AG09319 (cell line): ENCODE measurements at places on chromosomes 12 and 14.

- DNase-seq = no peak
These were observed 103.5 kb downstream of the MED13L start for GRCh38 chr12:116174006-116174405.

DNA sequence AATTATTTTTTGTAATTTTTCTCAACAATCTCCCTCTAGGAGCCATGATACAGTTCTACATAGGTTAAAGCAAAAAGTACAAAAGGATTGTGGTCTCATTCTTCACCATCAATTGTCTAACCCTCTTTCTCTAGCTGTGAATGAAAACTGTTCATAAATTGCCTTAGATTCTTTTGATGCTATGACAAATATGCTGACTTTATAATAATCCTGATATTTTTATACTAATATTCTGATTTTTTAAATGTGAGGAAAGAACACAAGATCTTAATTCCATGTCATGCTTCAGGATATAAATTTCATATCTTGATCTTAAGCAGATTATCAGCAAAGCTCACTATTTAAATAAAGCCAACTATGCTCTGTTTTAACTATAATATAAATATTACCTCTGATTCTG, 75.4 kb downstream of the KIF21A start:
- no peak for DNase-seq

- DNase-seq = no peak
These were observed 94.9 kb downstream of the TXNDC16 start for GRCh38 chr14:52457411-52457810.

DNA sequence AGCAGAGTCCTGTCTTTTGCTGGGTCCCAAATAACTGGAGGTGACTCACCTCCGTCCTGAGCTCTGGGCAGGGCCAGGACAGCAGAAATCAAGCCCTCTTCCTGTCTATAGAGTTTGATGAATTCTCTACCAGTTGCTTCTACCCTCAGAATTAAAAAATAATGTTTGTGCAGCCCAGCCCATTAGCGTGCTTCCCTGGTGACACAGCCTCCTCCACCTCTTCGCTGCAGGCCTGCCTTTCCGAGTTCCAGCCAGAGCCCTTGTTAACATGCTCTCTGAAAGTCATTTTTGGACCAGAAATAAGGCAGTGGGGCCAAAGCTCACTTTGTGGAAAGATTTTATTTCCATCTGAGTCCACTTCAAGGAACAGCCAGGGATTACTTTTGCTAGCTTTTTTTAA, 94.0 kb downstream of the TBX5 start:
- no peak for DNase-seq
